Renal cortical epithelial cell (primary cell): ENCODE measurements at places on chromosomes 16 and 17. TPM values are rescaled to one million over a fixed set of nuclear protein-coding genes. Genes with fewer than 3 reads are reported as not detected.

- DNase-seq = peak; percentile 99
These were observed at the start of gene KRTAP2-3 for GRCh38 chr17:41060052-41060604. Gene KRTAP2-3, minus strand, starts transcription at chr17:41060114. Its CDS starts 64 bp downstream, at chr17:41060050.

Gene KATNIP
- total RNA-seq = 25.4 and 63.0 TPM in 2 replicates

- no peak for DNase-seq
These were observed 451.8 kb upstream of the CCL2 start for GRCh38 chr17:33803199-33803685.

Gene SAMD14
- total RNA-seq = 1.2 and 2.3 TPM in 2 replicates

GRCh38 chr16:58709333-58709732 is 24.8 kb upstream of the SLC38A7 start:
- DNase-seq = peak; percentile 91

Gene ASGR1
- total RNA-seq = 0.60 and 0.87 TPM in 2 replicates

GRCh38 chr17:2002767-2003329 is 22.3 kb downstream of the RTN4RL1 start:
- no peak for DNase-seq

DNA sequence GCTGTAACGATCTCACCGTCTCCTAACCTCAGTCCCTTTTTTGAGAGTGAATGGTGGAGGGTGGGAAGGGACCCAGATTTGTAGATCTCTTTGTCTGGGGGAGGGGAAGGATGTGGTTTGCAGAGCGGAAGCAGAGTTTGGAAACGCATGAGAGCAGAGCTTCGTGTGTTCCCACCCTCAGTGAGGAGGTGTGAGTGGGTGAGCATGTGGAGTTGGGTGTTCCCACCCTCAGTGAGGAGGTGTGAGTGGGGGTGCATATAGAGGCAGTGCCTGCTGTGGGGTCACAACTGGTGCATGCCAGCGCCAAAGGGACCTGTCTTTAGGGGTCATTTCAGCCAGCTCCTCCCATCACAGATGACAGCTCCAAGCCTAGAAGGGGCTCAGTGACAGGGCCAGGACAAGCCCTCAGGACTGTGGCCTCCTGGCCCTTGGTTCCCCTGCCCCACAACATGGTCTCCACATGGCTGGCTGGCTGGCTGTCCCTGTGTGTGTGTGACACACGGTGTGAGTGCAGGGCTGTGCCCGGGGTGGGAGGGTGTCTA is 1.8 kb upstream of the CISD3 start:
- DNase-seq = no peak

Gene UMOD
- not detected in 2 replicates for total RNA-seq

Gene FOXJ1
- 0.17 and 1.1 TPM in 2 replicates for total RNA-seq

Gene KRT32
- total RNA-seq = not detected in 2 replicates

DNA sequence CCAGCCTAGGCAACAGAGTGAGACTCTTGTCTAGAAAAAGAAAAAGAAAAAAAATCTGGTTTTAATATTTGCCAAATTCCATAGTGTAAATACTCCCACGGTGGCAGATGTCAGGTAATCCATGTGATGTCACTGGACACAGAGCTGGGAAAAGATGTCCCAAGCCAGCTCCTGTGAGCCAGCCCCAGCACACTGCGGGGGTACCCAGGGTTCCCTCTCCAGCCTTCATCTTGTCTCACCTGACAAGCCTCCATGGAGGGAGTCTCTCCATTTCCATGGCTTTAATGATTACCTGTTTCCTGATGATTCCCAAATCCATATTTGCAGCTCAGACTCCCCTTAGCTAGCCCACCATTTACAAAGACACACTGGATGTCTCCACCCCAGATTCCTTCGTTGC is 4.6 kb downstream of the CD300LB start:
- DNase-seq = no peak

DNA sequence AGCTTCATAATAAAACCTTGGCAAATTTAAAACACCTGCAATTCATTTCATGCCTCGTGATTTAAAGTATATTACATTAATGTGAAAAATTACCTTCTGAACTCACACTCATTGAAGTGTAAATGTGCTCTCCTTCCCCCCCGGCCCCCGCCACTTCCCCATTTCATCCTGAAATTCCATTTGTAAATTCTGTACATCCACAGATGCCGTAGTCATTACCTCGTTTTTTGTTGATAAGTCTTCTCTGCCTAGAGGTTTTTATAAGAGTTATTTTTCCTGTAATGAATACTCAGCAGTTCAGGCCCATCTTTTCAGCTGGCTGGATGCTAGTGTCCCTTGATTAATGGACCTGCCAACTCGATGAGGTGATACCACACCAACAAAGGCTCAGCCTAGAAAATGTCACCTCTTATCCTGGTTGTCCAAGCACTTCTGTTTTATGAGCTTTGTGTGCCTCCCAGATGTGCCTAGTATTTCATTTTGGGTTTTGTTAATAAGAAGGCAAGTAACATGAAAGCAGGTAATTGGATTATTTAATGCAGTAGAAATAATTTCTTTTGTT is 64.8 kb upstream of the KIFC3 start:
- DNase-seq = no peak

DNA sequence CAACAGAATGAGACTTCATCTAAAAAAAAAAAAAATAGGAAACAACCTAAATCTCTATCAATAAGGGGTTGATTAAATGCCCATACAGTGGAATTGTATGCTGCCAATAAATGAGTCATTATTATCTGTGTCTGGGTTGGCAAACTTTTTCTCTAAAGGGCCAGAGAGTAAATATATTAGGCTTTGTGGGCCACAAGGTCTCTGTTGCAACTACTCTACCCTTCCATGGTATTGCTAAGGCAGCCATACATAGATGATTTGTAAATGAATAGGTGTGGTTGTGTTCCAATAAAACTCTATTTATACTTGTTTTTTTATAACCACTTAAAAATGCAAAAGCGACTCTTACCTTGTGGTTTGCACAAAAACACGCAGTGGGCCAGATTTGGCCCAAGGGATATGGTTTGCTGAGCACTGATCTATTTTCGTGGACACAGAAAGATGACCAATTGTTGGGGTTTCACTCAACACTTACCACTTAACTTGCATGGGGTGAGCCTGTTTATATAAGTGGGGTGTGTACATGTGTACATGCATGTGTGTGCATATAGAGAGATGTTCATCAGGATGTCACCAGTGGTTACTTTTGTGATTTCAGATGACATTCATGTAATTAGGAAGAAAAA is 12.4 kb upstream of the IL4R start:
- no peak for DNase-seq

- no peak for DNase-seq
These were observed 9.9 kb downstream of the CCDC102A start for GRCh38 chr16:57526498-57526897.

DNA sequence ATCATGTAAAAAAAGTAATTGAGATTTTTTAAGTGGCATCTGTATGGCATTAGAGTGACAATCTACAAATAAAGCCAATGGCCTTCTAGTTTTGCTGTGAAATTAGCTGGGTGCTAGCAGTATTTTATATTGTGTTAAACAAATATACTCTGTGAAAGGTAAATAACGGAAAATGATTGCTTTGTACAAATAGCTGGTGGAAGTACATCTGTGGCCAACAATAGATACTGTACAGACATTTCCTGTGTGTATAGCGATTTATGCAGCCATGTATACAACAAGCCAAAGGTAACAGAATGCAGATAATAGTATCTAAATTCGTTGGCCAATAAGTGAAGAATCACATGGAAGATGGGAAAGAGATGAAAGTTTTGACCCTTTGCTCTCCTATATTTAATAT is 26.6 kb downstream of the IQCK start:
- no peak for DNase-seq

DNA sequence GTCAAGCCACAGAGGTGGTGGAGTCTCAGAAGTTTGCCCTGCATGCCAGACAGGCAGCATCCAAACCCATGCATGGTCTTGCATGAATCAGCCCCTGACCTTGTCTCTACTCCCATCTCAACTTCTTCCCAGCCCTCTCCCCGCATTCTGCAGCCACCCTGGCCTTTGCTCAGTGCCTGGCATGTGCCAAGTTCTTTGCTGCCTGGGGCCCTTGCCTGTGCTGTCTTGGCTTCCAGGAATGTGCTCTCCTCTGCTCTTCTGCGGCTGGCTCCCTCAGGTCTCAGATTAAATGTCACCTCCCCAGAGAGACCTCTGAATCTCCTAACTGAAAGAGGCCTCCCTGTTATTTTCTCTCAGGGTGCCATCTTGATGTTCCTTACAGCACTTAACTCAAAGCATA is 17.6 kb downstream of the DRC3 start:
- DNase-seq = peak; percentile 29

DNA sequence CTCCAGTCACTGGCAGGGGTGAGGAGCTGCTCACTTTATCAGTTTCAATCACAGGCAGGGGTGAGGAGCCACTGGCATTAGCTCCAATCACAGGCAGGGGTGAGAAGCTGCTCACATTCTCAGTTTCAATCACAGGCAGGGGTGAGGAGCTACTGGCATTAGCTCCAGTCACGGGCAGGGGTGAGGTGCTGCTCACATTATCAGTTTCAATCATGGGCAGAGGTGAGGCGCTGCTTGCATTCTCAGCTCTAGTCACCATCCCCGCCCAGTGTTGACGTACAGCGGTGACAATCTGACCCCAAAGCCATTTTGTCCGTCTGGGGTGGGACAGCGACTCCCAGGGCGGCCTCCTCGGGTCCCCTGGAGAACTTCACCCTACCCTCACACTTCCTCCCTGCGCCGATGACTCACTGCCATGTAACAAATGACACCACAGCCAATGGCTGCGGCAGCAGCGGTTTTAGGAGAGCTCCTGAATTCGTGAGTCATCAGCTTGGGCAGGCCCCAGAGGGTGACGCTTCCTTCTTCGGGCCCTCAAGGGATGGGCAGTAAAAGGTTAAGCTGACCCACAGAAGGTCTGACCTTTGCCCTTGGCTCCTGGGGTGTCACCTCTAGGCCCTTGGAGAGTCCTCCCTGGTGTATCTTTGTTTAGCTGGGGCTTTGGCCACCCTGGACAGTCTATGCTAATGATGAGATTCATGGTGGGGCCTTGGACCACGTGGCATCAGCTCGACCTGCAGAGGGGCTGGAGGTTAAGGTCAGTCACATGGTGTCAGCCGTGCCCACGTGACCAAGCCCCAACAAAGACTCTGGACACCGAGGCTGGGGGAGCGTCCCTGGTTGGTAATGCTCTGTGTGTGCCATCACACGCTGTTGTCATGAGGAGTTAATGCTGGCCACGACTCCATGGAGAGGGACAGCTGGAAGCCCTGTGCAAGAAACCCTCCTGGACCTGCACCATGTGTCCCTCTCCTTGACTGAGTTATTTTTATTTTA is 171.7 kb downstream of the C16orf95 start:
- DNase-seq = no peak

- DNase-seq = no peak
These were observed 9.1 kb upstream of the MSL1 start for GRCh38 chr17:40112718-40113109.

Gene CACNG3
- total RNA-seq = not detected in 2 replicates

Gene RPUSD1
- total RNA-seq = 22.3 and 35.3 TPM in 2 replicates

DNA sequence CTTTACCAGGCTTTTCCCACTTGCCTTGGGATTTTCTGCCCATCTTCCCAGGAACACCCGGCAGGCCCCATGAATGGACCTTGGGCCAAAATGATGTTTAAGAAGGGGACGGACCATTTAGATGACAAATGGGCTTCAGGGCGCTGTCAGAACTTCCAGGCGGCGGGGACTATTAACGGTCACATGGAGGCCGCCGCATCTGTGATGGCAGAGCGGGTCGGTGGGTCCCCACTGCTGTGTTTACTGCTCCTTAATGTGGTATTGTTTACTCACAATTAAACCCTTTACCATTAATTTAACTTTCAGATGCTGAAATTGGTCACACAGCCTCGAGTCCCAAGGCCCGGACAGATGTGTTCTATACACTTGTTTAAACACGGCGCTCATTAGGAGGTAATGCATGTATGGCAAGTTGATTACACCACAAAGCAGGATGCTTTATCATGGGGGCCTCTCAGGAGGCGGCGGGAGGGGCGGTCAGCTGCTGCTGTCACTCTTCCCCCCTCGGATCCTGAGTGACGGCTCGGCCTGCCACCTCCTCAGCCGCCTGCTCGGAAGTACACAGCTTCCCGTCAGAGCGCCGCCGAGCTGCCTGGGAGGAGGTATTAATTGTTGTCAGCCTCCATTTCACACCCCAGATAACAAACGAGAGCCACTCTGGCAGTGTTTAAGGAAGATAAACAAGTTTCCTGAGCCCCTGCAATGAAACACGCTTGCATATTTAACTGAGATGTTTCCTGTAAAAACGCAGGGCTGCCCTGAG is 83.9 kb upstream of the IRX3 start:
- no peak for DNase-seq

DNA sequence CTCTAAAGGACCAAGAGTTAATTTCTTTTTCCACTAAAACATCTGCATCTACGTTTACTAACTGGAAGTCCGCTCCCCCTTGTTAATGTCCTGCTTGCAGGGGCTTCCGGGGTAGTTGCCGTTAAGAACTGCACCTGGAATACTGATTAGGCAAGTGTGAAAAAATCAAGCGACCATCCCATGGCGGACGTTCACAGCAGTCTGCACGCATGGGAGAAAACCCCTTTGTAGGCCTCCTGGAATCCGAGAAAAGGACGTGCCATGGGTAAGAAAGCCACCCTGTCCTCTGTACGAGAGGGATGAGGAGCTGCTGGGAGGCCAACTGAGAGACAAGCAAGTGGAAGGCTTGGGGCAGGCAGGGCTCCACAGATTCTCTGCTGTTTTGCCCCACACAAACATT is 14.9 kb downstream of the SNN start:
- no peak for DNase-seq

GRCh38 chr17:75979705-75980187 is 706 bp downstream of the TEN1 start:
- peak; percentile 57 for DNase-seq

DNA sequence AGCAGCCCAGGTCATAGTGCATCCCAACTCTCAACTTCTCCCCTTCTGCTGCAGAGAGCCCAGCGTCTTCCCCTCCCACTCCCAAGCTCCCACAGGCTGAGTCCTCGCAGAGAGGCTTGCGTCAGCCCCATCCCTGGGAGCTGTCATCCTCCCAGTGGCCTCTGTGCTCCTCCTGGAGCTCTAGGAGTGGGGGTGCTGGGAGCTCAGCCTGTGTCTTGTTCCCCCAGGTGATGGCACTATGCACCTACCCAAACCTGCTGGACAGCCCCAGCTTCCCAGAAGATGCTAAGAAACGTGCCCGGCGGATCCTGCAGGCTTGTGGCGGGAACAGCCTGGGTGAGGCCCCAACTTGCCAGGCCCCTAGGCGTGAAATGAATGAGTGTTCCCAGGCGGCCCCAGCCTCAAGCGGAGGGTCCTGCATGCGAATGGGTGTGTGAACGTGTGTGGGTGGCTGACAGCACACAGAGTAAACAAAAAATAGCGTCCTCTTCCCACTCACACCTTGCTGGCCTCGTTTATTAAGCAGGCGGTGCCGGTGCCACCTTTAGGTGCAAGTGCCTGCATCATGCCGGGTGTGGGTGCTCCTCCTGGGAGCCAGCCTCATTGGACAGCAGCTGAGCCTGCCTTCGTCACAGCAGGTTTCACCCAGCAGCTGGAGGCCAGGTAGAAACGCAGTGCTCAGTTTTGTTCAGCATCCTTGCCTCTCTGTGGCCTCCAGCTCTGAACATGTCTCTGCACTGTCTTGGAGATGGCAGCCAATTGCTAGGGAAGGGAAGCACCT is 16.5 kb downstream of the GPT2 start:
- no peak for DNase-seq

- DNase-seq = no peak
These were observed 1.2 kb upstream of the KRT32 start for GRCh38 chr17:41468346-41468745.
